Uterus (tissue), 4 donors: ENCODE measurements at places on chromosomes 13 and 19.

- no peak for DNase-seq
Measured at GRCh38 chr13:82647540-82647939, 1234.7 kb downstream of the SLITRK1 start.

- DNase-seq: no peak
Measured at GRCh38 chr13:72886272-72887067, 104.5 kb downstream of the PIBF1 start.

- DNase-seq: no peak
Measured at GRCh38 chr19:50514346-50515167, 844 bp upstream of the ASPDH start.

DNA sequence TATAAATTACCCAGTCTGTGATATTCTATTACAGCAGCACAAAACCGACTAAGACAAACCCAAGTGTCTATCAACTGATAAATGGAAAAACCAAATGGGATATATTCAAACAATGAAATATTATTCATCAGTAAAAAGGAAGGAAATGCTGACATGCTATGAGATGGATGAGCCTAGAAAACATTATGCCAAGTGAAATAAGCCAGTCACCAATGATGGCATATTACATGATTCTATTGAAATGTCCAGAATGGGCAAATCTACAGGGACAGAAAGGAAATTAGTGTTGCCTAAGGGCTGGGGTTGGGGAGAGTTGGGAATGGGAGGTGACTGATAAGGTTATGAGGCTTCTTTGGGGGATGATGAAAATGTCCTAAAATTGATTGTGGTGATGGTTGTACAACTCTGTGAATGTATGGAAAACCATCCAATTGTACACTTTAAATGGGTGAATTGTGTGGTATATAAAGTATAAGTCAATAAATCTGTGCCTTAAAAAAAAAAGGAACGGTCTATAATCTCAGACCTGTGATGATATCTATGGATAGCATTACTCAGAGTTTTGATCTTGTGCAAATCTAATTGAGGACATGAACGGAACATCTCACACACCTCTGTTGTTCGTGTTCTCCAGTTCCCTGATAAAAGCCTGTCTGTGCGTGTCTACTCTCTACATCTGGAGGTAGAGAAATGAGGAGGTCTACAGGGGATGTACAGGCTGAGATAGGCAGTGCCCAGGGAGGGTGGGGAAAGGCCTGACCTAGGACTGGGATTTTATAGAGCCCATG, 49.0 kb downstream of the TNFRSF19 start:
- DNase-seq: no peak

GRCh38 chr13:50589139-50589538, 254.4 kb downstream of the DLEU7 start:
- DNase-seq: no peak

GRCh38 chr13:45295536-45295935, 45.4 kb downstream of the TPT1 start:
- DNase-seq: no peak

DNA sequence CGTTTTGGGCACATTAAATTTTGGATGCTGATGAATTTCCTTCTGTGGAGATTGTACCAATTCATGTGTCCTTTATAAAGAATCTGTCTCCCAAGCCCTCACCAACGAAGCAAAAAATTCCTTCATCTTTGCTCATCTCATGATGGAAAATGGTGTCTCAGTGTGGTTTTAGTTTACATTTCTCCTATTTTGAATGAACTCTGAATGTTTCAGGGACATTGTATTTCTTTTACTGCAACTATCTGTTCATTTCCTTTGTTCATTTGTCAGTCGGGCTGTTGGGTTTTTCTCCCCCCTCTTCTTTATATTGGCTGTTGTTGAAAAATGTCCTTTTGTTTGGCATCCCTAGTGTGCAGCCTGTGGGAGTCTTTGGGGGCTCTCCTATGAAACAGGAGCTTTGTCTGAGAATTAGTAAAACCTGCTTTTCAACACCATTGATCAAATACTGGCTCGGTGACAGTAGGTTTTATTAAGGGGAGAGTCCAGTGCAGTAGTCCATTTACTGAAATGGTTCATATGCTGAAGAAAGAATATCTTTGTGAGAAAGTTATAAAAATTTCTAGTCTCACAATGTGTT, 91.3 kb upstream of the C1QTNF9B start:
- no peak for DNase-seq

GRCh38 chr19:498977-499623, 2.8 kb downstream of the MADCAM1 start:
- DNase-seq: no peak

- DNase-seq: no peak
Measured at GRCh38 chr13:102103469-102103868, 298.4 kb downstream of the FGF14 start.

DNA sequence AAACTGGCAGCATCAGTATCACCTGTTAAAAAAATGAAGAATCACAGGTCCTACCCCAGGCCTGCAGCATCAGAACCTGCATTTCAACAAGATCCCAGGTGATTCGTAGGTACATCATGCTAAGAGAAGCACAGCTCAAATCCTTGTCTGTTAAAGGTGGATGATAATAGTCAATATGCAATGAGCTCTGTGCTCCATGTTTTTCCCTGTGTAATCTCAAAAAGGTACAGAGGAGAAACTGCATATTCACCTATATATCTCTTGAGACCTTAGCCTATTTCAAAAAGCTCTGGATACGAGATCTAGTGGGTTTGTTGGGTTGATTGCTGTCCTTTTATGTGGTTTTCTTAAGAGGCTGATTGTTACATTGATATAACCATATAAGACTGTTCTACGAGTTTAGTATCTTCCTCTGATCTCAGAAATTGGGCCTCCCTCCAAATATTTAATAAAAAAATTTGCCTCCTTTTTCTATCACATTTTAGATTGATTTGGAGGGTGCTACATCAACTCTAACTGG, 148.9 kb downstream of the DCT start:
- no peak for DNase-seq

- no peak for DNase-seq
Measured at GRCh38 chr19:4566402-4567051, 7.0 kb upstream of the SEMA6B start.

DNA sequence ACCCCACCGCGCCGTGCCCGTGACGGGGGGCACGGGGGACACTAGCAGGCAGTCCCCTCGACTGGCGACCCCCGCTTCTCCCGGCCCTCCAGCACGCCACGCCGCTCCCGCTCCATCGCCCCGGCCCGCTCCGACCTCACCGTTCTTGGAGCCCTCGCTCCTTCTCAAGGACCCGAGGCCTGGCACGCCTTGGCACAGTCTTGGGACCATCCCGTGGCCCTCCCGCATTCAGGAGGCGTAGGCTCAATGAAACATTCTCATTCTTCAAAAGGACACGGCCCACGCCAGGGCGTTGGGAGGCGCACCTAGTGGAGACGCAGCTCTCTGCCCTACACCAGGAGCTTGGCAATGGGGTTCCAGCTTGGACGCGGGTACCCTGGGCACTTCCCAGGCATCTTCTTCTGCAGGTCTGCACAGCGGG, 473 bp upstream of the CERS1 start:
- no peak for DNase-seq

DNA sequence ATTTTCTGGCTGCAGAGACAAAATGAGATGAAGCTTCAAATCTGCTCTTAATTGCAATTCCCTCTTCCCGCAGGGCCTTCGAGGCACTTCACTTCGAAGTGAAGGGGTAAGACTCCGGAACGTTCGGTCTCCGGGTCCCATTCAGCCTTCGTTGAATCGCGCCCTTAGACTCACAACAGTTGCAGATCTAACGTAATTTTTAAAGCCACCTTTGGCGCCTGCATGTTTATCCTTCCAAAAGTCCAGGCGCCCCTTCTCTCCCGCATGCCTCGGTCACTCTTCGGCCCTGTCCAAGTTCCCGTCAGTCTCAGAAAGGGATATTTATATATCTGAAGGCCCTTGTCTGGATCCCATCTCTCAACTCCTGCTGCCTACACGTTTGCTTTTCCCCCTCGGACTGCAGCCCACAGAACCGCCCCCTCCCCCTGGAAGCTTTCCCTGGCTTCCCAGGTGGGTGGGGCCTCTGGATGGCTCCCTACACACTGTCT, 915 bp upstream of the KCTD12 start:
- peak; percentile 31 for DNase-seq

GRCh38 chr19:566403-566802, 6.0 kb upstream of the BSG start:
- peak; percentile 94 for DNase-seq

DNA sequence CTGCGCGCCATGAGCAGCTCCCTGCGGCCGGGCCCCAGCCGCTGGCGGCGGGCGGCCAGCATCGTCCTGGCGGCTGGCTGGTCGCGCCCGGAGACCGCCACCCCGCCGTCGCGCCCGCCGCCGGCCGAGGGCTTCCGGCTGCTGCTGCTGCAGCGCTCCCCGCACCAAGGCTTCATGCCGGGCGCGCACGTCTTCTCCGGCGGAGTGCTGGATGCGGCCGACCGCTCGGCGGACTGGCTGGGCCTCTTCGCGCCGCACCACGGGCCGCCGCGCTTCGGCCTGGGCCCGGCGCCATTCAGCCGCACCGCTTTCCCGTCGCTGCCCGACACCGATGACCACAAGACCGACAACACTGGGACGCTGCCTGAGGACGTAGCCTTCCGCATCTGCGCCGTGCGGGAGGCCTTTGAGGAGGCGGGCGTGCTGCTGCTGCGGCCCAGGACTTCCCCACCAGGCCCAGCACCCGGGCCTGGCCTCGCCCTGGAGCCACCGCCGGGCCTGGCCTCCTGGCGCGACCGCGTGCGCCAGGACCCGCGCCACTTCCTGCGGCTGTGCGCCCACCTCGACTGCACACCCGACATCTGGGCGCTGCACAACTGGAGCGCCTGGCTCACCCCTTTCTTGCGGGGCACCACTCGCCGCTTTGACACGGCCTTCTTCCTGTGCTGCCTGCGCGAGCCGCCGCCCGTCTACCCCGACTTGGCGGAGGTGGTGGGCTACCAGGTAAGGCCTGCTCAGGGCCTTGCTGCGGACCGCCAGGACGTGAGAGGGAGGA, 518 bp downstream of the NUDT19 start:
- DNase-seq: peak; percentile 35

GRCh38 chr13:42532561-42533335, 41.2 kb upstream of the TNFSF11 start:
- no peak for DNase-seq

GRCh38 chr13:111253365-111253872, 67.0 kb upstream of the TEX29 start:
- no peak for DNase-seq

DNA sequence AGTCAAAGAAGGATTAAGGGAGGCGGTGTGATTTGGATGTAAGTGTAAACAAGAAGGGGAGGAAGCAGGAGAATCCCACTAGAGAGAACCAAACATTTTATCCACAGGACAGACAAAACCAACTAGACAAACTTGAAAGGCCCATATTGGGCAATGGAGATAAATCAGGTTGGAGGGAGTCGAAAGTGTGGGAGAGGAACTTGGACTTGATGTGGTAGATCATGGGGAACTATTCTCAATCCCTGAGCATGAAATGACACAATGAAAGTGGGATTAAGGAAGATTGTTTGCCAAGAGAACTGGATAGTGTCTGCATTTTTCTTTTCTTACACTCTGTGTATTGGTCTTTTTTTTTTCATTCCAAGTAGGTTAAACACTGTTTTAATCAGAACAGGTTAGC, 17.9 kb downstream of the GPR183 start:
- DNase-seq: no peak

- DNase-seq: no peak
Measured at GRCh38 chr13:109233293-109233692, 553.1 kb downstream of the IRS2 start.
